ENCODE measurements at places on chromosomes 7 and 10.

- no peak for DNase-seq
These were observed 9.8 kb downstream of the LARP4B start for GRCh38 chr10:921471-922414.

DNA sequence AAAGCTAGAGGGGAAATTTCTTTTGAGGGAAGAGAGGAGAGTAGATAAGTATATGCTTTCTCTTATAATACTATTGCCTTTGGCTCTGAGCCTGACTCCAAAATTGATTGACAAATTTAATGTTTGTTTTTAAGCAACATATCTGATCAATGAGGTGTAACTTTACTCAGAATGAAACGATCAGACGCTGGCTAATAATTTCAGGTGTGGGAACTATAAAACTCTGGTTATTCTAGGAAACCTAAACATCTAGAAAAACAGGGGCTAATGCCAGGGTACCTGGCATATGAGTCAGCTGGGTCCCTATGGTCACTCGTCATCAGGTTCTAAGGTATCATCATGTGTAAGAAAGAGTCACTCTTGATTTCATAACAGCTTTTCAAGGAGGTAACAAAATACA, 139.7 kb downstream of the ATE1 start:
- no peak for DNase-seq

DNA sequence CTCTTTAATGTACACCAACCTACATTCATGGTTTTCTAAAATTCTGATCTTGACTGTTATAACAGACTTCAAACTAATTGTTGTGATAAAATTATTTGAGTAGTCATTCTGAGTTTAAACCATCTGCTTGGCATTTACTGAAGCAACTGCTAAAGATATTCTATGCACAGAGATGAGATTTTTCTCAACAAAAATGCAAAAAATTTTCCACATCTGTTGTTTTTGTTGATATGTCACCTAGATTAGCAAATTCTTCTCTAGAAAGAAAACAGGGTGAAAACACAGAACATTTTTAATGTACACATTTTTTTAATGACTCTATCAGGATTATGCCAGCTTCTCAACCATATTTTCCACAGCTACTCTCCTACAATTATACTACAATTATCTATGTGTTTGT, 42.7 kb downstream of the ARHGAP12 start:
- DNase-seq, result no peak

DNA sequence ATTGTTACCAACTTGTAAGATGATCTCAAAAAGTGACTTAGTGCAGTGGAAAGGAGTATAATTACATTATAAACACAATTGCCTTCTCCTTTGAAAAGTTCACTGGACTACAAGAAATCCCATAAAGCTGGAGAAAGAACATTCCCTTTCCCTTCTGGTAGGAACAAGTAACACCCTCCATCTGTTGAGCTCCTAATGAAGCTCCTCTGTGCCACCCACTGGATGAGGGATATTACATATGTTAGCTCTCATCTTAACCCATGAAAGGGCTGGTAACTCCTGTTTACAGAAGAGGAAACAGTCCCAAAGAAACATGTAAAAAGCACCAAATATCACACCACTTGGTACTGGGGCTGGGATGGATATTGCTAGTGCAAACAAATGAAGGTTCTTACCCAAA, 8.1 kb downstream of the PGAM1 start:
- DNase-seq, result no peak

DNA sequence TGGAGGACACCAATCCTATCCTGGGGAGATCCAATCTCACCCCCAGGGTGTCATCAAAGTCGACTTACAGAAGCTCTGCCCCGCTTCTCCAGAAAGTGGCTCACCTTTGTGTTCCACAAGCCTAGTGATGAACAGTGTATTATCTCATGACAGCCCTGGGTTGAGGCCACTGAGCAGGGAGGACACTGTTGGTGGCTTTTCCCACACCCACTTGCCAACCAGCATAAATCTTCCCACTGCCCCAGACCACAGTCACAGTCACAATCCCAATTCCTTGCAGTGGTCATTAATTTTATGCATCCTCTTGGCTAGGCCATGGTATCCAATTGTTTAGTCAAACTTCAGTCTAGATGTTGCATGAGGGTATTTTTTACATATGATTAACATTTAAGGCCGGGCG, 18.4 kb downstream of the TNS3 start:
- no peak for DNase-seq

DNA sequence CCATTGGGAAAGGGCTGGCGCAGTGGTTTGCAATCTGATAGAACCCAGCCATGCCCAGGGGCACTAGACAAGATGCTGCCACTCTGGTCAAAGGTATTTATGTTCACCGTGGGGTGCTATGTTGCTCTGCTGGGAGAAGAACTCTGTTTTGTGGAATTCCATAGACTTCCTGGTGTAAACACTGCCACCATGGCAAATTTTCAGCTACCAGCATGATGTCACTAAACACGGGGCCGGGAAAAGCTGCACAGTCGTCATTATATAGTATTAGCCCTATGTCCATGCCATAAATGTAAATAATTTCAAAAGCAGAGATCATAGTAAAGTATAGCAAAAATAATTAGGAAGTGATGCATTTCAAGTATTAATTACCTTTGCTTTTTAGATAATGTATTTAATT, 500.6 kb downstream of the PARD3 start:
- DNase-seq, result no peak

- DNase-seq, result no peak
These were observed 590.2 kb downstream of the SH2D4B start for GRCh38 chr10:81127931-81128330.

DNA sequence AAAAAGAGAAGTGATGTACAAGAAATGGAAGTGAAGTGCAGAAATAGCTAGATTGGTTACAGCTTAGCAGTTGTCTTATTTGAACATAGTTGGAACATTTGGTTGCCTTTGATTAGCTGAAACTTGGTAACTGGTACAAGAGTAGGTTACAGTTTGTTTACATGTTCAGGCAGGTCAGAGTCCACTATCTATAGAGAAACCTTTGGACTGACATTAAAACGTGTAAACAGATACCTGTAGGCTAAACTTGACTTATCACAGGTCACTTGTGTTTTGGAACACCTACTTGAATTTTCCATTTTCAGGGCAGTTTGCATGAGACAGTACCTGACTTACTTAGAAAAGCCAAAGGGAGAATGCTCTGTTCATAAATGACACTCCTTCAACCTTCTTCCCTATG, 28.5 kb upstream of the CYP2C8 start:
- no peak for DNase-seq

GRCh38 chr7:92025260-92025659, 84.6 kb downstream of the AKAP9 start:
- no peak for DNase-seq

DNA sequence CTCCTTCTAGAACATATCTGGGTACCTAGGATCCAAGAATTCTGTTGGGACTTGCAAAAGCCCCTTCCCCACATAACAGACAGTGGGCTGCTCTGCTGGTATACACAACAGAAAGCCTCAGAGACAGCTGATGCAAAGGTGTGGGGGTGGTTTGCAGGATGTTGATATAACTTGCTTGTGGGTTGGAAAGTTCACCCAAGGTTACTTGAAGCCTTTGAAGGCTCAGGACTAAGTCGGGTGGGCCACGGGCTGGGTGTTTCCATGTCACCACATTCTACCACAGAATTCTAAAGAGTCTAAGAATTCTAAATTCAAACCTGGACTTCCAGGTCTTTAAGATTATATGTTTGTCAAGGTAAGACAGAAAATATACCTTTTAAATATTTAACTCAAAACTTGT, 7.4 kb upstream of the NRCAM start:
- DNase-seq, result no peak

DNA sequence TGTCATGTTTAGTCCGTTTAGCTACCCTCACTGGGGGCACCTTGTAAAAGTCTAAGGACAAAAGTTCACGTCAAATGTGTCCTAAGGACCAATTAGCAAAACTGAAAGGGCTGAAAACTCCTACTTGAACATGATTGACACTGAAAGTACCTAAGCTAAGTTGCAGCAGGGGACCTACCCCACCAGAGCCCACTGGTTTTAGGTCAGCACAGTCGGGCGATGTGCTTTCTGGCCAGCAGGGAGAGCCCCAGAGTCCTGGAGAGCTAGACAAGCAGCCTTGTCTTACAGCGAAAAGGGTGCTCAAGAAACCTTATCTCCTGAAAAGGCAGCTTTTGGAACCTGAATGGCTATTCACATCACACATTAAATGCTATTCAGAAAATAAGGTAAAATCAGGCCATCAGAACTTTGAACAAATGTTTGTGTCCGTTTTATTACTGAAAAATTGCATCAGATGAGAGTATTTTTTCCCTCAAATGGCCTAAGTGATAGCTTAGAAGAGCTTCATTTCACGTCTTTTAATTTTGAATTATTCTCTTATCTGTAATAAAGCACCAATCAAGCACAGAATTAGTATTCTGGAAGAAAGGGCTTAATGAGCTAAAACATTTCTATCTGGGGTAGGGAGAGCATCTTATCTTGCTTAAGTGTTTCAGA, 52.2 kb upstream of the MKI67 start:
- no peak for DNase-seq

- DNase-seq, result no peak
These were observed 592 bp upstream of the PIK3CG start for GRCh38 chr7:106864298-106865081.

DNA sequence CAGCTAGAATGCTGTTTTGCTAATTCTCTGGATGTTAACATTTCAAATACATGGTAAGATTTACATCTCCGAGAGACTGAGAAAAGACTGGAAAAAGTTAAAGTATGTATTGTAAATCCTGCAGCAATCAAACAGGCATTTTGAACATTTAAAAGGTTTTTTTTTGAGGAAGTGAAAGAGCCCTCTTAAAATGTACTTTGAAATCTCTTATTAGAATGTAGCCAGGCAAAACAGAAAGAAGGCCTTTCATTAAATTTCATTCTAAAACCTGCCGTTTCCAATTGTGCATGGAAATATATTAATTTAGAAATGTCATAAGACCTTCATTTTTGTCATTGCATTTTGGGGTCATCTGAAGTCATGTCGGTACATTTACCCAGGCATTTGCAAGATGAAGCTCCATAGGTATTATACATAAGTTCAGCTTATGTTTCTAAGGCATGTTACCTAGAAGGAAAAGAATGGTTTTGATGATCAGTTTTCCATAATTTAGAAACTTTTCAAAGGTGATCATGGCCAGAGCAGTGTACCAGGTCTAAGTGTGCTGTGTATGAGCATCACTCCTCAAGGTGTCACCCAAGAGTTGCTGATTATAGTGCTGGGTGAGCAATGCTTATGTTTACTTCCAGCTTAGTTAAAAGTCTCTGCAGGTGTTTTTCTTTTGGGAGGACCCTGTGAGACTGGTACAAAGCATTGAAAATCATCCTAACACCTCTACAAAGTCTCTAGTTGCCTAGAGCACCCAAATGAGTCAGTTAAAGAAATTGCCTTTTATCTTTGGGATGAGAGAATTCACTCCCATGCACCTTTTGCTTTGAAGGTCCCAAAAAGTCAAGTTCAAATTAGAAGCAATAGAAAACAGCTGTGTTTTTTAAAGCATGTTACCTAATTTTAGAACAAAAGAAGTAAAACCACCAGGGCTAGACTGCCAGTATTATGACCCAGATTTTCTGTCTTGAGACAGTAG, 7.1 kb downstream of the ZNF736 start:
- DNase-seq, result no peak

DNA sequence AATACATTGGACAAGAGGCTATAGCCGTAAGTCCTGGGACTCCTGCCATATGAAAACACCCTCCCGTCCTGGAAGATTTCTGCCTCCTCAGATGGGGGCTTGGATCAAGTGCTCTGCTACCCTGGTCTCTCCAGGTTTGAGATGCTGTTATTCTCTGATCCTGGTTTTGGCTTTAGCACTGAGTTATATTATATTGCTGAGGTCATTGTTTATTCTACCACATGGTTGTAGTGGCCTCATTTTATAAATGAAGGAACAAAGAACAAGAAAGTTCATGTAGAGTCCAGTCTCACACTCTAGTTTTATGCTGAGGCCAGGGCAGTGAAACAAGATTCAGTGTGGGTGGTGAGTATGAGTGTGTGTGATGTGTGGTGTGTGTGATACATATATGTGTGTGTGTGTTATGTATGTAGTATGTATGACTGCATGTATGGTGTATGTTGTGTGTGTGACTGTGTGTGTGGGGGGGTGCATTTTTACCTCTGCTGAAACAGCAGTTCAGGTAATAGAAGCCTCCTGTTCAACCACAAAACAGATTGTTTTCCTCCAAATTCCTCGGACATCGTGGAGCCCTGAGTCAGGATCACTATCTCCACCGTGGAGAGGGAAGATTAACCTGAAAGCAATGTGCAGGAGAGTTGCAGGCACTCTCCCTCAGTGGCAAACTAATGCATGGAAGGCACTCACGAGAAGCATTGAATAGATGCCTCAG, 80.7 kb downstream of the C7orf25 start:
- no peak for DNase-seq

- no peak for DNase-seq
These were observed 52.4 kb downstream of the OAT start for GRCh38 chr10:124366343-124366742.

- DNase-seq, result peak; percentile 25
These were observed 103.6 kb downstream of the SMURF1 start for GRCh38 chr7:99040104-99040958.

DNA sequence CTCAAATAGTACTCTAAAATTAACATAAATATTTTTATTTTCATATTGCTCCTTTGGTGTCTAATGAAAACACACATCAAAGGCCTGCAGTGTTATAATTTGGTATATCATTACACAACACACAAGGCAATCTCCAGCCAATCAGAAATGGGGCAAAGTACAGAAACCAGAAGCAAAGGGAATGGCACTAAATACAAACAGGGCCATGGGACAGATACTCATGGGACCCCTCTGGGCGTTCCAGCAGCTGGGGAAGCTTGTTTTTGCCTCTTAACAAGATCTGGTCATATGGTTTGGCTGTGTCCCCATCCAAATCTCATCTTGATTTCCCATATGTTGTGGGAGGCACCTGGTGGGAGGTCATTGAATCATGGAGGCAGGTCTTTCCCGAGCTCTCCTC, 551.8 kb upstream of the NRP1 start:
- DNase-seq, result no peak

DNA sequence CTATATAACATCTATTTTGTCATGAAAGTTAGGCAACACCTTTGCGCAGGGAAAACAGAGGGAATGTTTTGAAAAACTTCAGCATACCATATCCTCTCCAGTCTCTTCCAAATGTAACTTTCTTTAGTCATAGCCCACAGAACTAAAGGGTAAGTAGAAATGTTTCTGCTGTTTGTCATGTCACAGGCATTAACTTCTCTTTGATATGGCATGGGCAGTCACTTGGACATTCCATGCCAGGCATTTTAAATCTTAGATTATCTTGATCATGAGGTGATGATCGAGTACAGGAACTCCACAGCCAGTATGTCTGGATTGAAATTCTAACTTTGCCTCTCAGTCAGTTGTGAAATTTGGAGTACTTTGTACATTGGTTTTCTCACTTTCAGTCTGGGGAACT, 27.5 kb upstream of the ETV1 start:
- no peak for DNase-seq

- DNase-seq, result no peak
These were observed 192.0 kb downstream of the BICC1 start for GRCh38 chr10:58704671-58705141.

All from NCI-H1417 treated with DMSO at 0.1 percent for 48 hours (cell line).